Memory B cell (primary cell): ENCODE measurements at places on chromosomes 3 and 15.

- no peak for DNase-seq
Measured at GRCh38 chr15:75823860-75824613, 19.2 kb upstream of the UBE2Q2 start.

DNA sequence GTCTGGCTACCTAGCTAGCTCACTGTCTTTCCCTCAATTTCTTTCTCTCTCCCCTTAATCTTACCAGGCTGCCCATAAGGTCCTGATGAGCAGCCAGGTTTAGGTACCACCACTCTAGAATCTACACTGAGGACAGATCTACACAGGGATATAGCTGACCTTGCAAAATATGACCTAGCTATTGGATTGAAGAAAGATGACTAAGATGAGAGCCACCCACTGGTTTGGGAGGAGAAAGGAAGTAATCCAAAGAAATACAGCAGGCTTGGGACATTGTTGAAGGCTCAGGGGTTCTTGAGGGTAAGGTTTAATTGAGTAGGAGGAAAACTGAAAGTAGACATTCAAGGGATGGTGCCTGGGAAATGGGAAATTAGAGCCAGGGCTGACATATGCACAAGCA, 142.0 kb upstream of the TMC3 start:
- no peak for DNase-seq

- no peak for DNase-seq
Measured at GRCh38 chr15:66131200-66131599, 122.3 kb downstream of the MEGF11 start.

DNA sequence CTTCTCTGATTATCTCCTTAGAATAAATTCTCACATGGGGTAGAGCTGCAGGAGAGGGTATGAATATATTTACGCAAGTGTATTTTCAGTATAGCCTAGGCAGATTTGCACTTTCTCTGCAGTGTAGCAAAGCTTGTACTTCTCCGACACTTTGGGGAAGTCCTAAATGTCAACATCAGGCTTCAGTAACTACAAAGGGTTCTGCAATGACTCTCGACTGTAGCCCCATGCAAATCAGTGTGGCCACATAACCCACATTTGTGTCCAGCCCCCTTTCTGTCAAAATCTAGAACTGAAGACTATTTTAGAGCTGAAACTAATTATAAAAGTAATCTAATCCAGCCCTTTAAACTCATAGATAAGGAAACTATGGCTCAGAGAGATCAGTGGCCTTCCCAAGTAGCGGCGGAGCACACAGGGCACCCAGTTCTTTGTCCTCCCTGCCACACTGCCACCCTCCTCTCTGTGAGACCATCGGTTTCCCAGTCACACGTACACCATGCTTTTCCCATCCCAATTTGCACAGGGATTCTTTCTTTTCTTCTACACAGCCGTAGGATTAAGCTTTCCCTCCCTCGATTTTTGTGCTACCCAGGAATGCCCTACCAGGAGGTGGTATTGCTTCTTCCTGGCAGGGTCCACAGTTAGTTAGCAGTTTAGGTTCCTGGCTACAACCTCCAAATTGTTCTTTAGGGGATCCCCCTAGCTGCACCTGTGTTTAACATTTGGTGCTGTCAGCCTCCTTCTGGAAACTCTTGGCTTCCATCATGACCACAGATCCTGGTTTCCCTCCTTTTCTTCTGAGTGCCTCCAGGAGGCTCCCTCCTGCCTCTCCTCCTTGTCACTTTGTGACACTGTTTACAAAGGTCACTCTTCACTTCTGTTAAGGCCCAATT, 22.9 kb downstream of the MRAS start:
- DNase-seq, result no peak

- DNase-seq, result no peak
Measured at GRCh38 chr3:54578417-54578816, 349.4 kb downstream of the LRTM1 start.

DNA sequence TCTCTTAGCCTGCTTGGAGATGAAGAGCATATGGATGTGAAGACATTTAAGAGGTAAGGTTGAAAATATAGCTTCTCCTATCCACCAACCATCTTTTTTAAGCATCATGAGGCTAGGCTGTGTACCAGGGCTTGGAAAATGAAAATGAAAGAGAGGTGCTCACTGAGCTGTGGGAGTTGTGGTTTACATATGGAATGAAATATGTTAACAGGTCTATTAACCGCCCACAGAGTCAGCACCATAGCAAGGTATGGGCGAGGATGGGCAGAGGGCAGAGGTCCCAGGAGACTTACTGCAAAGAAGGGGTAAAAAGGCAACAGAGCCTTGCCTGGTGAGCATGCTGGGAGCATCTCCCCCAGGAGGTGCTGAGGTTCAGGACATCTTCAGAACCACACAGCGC, 273.1 kb downstream of the GABRG3 start:
- no peak for DNase-seq

- DNase-seq, result no peak
Measured at GRCh38 chr3:159221335-159221734, 419.5 kb downstream of the MFSD1 start.

DNA sequence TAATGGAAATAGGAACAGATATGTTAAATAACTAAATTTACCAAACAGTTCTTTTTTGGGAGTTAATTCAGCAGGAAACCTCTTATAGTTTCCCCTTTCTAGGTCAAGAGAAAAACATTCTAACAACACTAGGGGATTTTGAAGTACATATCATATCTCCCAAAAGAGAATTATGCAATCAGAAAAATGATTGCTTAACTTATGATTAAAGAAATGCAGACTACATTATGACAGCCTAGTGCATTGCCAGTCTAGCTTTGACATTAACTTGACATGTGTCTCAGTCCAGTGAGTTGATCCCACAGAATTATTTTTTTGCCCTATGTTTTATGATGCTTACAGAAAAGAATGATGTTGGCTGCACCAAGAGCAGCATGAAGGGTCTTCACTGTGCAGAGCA, 31.7 kb upstream of the NPHP3 start:
- no peak for DNase-seq
